A549 treated with Mapracorat at 1 μM for 4 hours (cell line): ENCODE measurements at places on chromosomes 2 and 18. TPM values are rescaled to one million over a fixed set of nuclear protein-coding genes. Genes with fewer than 3 reads are reported as not detected.

Gene HOXD13
- total RNA-seq = 0.12 to 0.30 TPM (median 0.22 TPM) in 5 replicates

Gene GPR39
- 6.6 to 7.9 TPM (median 7.5 TPM) in 5 replicates for total RNA-seq

Gene ALK
- not detected in 5 replicates for total RNA-seq

Gene CFLAR
- 77.6 to 109 TPM (median 97.5 TPM) in 5 replicates for total RNA-seq

Gene COX7A2L
- total RNA-seq = 155 to 200 TPM (median 157 TPM) in 5 replicates

Gene DNER
- total RNA-seq = 9.6 to 12.2 TPM (median 10.8 TPM) in 5 replicates

Gene GCKR
- 0.12 to 0.36 TPM (median 0.32 TPM) in 3 of 5 replicates, not detected in the others for total RNA-seq

Gene NIFK
- 59.5 to 75.2 TPM (median 67.8 TPM) in 5 replicates for total RNA-seq

Gene ABCG8
- total RNA-seq = not detected in 5 replicates
